ENCODE measurements at places on chromosomes 7 and 10.

GRCh38 chr10:47423476-47423875 is 39.4 kb upstream of the ZNF488 start:
- DNase-seq, result no peak

GRCh38 chr7:111682588-111683340 is 120.5 kb upstream of the IMMP2L start:
- no peak for DNase-seq

- no peak for DNase-seq
These were observed 43.7 kb downstream of the DGKB start for GRCh38 chr7:14858866-14859265.

DNA sequence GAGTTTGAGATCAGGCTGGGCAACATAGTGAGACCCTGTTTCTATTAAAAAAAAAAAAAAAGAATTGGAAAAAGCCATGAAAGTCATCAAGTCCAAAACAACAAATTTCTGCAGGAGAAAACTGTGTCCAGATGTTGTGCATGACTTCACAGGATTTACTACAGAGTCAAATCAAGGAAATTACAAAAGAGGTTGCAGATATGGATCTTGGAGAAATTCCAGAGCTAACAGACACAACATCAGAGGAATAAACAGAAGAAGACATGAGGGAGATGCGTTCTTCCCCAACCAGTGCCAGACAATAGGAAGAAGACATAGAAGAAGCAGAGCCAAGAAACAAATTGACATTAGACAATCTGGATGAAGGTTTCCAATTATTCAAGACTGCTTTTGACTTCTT is 24.3 kb upstream of the KCNIP2 start:
- no peak for DNase-seq

DNA sequence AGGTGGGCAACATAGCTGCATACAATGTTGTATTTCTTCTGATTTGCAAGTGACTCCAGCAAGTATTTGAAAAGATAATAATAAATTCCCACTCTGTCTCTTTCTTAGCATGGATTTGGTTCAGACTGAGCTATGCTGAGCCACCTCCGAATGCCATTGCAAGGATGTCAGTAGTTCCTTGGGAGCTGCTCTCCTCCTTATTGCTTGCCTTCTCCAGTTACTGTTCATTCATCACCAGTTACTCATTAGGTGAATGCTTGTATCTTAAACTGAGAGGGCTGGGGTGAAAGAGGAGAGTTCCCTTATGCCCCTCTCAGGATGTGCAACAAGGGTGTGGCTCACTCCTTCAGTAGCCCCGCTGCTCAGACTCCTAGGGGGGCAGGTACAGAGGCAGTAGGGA is 78.4 kb upstream of the PRKAR2B start:
- DNase-seq, result no peak
